ENCODE measurements at places on chromosomes 3 and 15.

DNA sequence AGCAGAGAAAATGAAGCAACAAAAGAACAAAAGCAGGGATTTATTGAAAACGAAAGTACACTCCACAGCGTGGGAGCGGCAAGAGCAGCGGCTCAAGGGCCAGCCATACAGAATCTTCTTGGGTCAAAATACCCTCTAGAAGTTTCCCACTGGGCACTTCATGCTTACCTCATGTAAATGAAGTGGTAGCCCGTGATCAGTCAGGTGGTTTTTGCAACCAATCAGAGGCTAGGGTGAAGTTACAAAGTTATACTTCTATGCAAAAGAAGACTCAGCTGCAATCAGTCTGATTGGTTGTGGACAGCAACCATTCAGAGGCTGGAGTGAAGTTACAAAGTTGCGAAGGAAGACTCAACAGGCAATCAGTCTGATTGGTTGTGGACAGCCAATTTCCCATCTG lies 37.8 kb upstream of the TRH start:
- no peak for DNase-seq

DNA sequence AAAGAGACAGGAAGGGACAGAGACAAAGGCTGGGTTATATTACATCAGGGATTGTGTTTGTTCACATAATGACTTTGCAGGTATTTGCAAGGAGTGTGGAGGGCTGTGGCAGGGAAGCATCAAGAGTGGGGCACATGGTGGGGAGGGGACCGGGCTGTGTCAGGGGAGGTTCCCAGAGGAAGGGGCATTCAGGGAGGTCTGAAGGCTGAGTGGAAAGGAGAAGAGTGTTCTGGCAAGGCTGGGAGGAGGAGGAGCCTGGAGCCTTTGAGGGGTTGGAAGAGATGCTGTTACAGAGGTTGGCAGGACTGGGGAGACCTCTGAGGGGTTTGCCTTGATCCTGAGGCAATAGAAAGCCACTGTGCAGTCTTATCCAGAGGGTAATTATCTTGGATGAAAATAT lies 49.4 kb downstream of the EXOG start:
- DNase-seq: no peak

- no peak for DNase-seq
Observed at GRCh38 chr3:20405744-20406143, 219.7 kb upstream of the SGO1 start.

DNA sequence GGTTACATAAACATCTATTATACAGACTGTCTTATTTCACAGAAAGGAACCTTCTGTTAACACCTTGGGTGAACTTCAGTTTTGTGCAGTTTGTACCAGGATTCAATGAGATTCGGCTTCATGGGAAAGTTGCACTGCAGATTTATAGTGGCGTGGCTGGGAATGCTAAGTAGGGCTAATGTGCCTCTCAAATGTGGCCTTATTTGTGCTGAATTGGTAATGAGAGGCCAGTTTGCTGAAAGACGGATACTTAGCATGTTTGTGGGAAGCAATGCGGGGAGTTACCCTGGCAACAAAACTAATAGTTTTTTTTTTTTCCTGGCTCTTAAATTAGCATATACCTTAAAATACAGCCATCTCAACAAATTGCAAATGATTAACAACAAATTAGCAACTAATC lies 28.6 kb upstream of the CEMIP start:
- DNase-seq: no peak

DNA sequence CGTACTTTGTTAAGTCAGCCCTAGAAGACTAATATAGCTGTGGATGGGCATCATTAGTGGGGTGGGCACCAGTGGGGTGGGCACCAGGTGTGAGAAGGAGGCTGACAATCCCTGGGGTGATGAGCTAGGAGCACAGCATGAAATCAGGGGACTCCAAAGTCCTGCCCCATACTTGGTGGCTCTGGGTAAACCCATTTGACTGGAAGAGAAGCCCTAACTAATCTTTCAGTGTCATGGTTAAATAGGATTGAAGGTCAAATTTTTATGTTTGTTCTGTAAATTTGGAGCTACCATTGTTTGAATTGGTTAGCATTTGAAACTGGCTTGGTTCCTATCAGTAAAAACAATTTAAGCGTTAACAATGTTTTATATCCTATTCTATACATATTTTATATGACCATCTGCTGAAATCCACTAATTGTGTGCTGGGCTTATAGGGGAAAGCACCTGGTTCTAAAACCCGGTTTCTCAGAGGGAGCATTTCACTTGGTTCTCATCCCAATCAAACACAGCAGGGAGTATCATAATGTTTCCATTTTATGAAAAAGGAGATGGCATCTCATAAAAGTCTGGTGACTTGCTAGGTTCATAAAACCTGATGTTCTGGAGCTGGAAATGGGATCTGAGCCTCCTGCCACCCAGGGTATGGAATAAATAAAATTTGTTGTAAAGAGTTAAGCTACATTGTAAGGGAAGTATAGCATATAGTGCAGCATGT lies 87.7 kb upstream of the HACD2 start:
- DNase-seq: no peak

GRCh38 chr15:45156744-45157455 lies 27.1 kb downstream of the DUOX1 start:
- peak; percentile 31 for DNase-seq

GRCh38 chr3:86948822-86949221 lies 42.1 kb downstream of the VGLL3 start:
- peak; percentile 65 for DNase-seq

DNA sequence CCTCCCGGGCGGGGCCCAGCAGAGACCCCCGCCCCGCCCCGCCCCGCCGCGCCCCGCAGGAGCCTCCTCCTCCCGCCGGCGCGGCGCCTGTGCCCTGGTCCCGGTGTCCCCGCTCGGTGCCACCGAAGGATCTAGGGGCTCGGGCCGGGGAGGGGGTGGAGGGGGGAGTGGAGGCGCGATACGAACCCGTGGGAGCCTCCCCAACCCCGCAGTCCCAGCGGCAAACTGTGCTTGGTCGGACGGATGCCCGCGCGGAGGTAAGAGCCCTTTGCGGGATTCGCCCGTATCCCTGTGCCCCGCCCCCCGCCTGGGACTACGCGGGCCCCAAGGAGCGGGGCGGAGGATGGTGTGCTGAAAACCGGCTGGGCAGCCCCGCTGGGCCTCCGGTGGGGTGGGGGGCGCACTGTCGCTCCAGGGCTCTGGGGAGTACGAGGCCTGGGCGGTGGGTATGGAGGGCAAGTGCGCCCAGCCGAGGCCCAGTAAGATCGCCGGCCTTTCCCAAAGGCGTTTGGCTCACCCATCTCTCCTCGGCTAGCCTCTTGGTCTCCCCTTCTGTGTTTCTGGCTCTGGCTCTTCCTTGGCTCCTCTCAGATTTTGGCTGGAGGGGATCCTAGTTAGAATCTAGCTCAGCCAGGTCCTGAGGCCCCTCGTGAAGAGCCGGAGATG lies 65.6 kb upstream of the POLG start:
- no peak for DNase-seq

DNA sequence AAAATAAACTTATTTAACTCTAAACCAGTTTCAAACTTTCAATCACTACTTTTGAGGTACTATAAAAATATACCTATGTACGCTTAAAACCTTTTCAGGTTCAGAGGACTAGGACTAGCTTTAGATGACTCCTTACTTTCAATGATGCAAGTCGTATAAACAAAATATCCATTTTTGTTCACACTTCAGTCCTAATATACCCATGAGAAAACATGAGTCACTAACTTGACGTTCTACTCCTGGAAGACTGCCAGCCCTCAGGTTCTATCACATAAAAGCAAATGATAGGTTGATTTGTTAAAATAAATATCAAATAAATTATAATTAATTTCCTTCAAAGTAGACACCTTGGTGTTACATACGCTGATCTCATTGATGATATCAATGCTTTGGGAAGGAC lies 10.6 kb upstream of the P3H2 start:
- DNase-seq: peak; percentile 64
